CD4-positive, alpha-beta T cell treated with Interleukin-1 beta for 1 hour (primary cell): ENCODE measurements at places on chromosomes 16 and 17.

DNA sequence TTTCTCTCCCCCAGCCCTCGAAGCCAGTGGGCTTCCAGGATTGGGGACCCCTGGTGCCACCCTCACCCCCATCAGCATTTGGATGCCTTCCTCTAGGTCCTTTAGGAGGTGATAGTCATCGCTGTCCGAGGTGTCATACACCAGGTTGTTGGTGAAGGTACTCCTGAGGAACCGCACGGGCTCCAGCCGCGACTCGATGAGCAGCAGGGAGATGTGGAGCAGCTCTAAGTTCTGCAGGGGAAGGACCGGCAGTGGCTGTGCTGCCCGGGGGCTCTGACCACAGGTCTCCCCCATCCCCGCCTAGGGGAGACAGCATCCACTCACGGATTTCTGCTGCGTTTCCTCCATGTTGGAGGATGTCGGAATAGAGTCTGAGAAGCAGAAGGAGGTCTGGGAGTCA lies 962 bp downstream of the CSHL1 start:
- no peak for DNase-seq

DNA sequence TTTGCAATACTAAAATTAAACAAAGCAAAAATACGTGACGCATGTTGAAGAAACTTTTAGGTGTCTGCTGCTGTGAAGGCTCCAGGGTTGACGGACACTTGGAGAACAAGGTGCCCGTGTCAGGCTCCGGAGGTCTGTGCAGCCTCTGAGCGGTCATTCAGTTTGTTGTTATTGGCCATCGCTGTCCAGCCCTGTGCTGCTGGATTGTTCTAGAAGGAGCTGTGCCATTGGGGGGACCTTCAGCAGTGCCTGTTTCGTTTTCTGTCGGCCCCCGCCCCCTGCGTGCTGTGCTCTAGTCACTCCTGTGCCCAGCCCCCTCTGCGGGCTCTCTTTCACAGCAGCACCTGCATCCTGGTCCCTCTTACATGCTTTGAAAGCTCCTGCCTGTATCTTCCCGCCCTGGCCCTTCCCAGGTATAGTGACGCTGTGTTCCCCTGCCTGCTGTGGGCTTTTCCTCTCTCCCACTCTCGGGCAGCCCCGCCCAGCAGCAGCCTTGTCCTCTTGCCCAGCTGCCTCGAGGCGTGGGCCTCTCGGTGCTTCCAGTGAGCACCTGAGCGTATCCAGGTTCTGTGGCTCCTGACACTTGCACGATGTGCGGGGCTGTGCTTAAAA lies 50.7 kb downstream of the RNF213 start:
- DNase-seq, result no peak

- no peak for DNase-seq
Observed at GRCh38 chr17:40171750-40172149, 5.5 kb upstream of the RAPGEFL1 start.

DNA sequence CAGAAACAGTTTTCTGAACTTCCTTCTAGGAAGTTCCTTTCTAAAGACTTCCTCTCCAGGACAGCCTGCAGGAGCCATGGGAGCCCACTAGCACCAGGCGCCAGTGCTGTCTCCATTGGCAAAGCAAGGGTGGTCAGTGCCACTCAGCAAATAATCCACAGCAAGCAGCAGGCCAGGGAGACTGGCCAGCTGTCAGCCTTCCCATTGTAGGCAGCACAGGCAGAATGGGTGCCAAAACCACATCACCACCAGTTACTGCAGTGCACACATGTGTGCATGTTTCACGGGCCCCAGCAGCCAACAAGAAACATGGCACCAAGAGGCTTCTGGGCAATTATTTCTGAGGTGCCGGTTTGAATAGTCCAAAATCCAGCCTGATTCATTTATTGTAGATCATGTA lies 26.7 kb downstream of the DNASE1 start:
- no peak for DNase-seq

- DNase-seq, result no peak
Observed at GRCh38 chr17:76884995-76885893, 17.0 kb downstream of the MGAT5B start.

GRCh38 chr17:2723997-2724783 lies 12.6 kb upstream of the CLUH start:
- DNase-seq, result no peak

DNA sequence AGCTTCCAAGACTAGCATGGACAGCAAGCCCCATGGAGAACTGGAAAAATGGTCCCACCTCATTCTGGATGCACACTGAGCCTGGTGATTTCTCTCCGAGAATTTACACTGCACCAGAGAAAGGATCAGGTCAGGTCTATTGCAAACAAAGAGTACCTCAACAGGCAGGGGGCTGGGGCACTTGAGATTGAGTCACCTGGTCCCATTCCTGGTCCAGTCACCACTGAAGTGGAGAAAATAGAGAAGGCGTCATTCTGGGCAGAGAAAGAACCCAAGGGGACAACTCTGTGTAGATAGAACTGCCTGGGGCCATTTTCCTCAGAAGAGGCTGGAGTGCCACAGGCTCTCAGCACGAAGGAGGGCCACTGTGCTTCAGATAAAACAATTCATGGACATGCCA lies 38.4 kb downstream of the CENPV start:
- no peak for DNase-seq

DNA sequence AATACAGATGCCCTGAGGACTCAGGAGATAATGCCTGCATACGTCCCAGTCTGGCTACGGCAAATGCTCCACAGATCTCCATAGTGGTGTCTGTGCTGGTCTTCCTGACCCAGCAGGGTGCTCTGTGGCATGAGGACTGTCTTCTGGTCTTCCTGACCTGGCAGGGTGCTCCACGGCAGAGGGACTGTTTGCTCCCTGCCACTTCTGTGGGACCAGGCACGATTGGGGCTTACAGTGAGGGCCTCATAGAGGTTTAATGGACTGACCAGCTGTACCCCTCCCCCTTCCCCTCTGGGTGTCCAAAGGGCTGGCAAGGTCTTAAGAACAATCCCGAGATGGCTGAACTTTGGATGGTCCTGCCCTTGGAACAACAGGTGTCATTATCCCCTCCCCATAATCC lies 123.1 kb downstream of the C16orf78 start:
- no peak for DNase-seq

GRCh38 chr17:79338152-79338551 lies 263.5 kb downstream of the ENGASE start:
- no peak for DNase-seq

GRCh38 chr17:17385491-17385890 lies 82.3 kb downstream of the NT5M start:
- no peak for DNase-seq

- DNase-seq, result no peak
Observed at GRCh38 chr16:88993166-88993761, 16.3 kb upstream of the CBFA2T3 start.

- DNase-seq, result no peak
Observed at GRCh38 chr16:67345401-67345800, 18.8 kb downstream of the LRRC36 start.

- DNase-seq, result no peak
Observed at GRCh38 chr16:65044873-65045272, 77.0 kb downstream of the CDH11 start.
